ENCODE measurements at places on chromosomes 11 and 22. TPM values are rescaled to one million over a fixed set of nuclear protein-coding genes. Genes with fewer than 3 reads are reported as not detected.

DNA sequence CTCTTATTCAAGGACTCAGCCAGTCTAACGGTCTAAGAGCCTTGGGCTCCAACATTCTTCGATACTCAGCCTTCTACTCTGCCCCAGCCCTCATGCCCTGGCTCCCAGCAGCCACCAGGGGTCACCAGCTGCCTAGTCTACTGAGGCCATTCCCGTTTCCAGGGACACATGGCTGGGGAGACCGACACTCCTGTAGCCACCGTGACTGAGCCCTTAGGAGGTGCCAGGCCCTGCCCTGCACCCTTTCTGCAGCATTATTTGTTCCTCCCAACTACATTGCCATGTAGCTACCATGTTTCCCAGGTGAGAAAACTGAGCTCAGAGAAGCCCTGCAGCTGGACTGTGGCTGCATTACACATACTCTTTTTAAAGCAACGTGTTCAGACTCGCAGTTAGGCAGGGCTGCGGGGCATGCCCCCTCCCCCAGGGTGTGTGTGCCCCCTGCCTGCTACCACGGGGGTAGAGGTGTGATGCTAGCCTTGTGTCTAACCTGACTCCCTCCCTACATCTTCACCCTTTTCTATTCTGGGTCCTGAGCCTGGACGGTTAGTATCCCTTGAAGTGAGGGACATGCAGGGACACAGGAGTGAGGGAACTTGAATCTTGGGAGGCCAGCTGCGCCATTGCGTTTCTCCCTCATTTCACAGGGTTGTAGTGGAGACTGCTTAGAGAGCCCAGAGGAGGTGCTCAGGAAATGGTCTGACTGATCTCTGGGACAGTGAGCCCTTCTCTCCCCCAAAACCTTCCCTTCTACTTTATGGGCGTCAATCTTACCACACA, 17.5 kb downstream of the ATG16L2 start:
- H3K27ac ChIP-seq, result no peak overlapping the region
- H3K36me3 ChIP-seq, result no peaks in the 10 kb centered on the region
- peak; percentile 80 for DNase-seq
- no peak overlapping the region for H3K4me3 ChIP-seq
- no peaks in the 10 kb centered on the region for H3K27me3 ChIP-seq
- H3K4me1 ChIP-seq, result peaks cover 12% of the 10 kb centered on the region

DNA sequence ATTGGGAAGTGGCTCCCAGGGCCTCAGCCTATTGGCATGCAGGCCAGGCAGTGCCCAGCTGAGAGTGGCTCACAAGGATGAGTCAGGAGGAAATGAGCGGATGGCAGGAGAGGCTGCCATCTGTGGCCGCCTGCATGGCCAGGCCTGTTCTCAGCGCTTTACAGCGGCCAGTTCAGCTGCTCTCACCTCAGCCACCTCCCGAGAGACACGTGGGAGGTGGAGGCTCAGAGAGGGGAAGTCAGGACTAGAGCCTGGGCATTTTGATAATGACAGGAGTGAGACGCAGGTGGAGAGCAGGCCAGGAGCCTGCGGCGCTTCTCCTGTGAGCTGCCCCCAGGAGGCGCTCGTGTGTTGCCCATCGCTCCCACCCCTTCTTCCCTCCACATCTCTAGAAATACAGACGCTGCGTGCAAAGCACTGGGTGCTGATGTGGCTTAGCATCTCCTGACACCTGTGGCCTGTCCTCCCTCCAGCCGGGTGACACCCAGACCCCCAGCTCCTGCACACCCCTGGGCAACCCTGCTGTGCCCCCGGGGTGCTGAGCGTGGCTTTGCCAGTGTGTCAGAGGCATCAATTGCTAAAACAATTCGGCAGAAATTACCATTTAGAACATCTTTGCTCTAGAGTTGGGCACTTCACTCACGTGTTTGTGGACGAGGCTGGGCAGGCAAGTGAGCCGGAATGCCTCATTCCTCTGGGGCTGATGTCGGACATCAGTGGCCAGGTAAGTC, 21.4 kb upstream of the PANX2 start:
- no peak overlapping the region for H3K27ac ChIP-seq
- H3K4me1 ChIP-seq, result peaks cover 5% of the 10 kb centered on the region
- H3K4me3 ChIP-seq, result no peak overlapping the region

- peak; percentile 55 for DNase-seq
- peak overlapping the region; percentile 91 for H3K27ac ChIP-seq
- no peak overlapping the region for H3K4me3 ChIP-seq
These were observed 52.8 kb downstream of the MYH9 start for GRCh38 chr22:36334821-36335603.

- H3K4me1 ChIP-seq, result no peaks in the 10 kb centered on the region
- no peak for DNase-seq
- no peaks in the 10 kb centered on the region for H3K27me3 ChIP-seq
- H3K36me3 ChIP-seq, result no peaks in the 10 kb centered on the region
- no peak overlapping the region for H3K4me3 ChIP-seq
- H3K27ac ChIP-seq, result no peak overlapping the region
These were observed 244.3 kb upstream of the SORL1-AS1 start for GRCh38 chr11:121696931-121697670.

OR2AG2 gene
- 0.42 TPM for total RNA-seq

- H3K4me3 ChIP-seq, result no peak overlapping the region
- H3K36me3 ChIP-seq, result no peaks in the 10 kb centered on the region
- peaks cover 58% of the 10 kb centered on the region for H3K27me3 ChIP-seq
- no peak overlapping the region for H3K27ac ChIP-seq
- DNase-seq, result no peak
These were observed 26.8 kb upstream of the B3GAT1 start for GRCh38 chr11:134438542-134439537.

DNA sequence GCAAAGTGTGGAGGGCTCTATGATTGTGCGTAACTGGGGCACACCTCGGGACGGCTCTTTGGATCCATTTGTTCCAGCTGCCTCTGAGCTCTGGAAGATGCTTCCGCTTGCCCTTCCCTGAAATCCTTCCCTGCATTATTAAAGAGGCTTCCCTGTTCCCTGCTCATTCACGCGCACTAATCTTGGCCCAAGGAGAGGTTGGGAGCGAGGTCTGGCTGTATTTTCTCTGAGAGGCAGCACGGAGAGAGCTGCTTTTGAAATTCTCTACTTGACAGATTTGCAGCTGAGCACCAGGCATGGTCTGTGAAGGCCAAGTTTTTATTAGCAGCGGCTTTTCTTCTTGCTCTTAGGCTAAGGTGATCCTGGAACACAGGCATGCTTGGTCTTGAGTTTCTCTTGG, 94.8 kb upstream of the NTM start:
- DNase-seq, result no peak
- no peaks in the 10 kb centered on the region for H3K4me1 ChIP-seq
- no peak overlapping the region for H3K4me3 ChIP-seq
- H3K27ac ChIP-seq, result no peak overlapping the region

RPUSD4 gene
- 47.8 TPM for total RNA-seq

DNA sequence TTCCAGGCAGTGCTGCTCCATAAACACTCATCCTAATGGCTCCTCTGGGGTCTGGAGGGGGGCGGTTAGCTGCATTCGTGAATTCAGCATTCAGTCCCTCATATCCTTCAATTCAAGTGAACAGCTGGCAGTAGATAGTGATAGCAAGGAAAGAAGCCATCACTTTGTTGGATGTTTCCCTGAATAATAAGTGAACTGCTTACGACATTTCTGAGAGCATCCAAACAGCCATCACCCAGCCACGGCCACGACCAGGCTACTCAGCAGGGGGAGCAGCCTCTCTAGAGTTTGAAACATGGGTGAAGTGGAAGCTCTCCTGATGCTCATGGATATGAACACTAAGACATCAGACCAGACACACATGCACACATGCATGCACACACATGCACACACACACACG, 163.6 kb downstream of the NTM start:
- no peaks in the 10 kb centered on the region for H3K27me3 ChIP-seq
- H3K4me1 ChIP-seq, result no peaks in the 10 kb centered on the region

PTPRCAP gene
- total RNA-seq, result 1.5 TPM

- H3K4me3 ChIP-seq, result no peak overlapping the region
- no peak for DNase-seq
- H3K27ac ChIP-seq, result no peak overlapping the region
These were observed 7.5 kb downstream of the CRYBB1 start for GRCh38 chr22:26610072-26610958.

DNA sequence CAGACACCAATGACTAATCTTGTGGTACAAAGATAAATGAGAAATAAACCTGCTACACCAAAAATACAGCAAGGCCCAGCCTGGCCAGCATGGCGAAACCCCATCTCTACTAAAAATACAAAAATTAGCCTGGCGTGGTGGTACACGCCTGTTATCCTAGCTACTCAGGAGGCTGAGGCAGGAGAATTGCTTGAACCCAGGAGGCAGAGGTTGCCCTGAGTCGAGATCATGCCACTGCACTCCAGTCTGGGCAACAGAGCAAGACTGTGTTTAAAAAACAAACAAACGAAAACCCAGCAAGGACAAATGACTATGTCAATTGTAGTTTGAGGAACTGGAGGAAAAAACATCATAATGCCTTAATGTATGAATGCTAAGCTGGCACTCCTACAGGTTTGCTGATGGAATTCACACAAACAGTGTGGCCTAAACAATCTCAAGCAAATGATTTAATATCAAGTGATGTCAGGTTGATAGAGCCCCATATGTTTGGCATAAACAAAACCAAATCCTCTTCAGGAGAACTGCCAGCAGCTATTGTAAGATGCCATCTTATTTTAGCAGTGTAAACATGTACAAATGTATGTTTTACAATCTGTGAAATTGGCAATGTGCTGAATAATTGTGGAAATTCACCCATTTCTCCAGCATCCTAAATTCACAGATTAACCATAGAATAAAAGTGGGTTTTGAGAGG, 20.0 kb downstream of the MMP7 start:
- no peak for DNase-seq
- H3K27me3 ChIP-seq, result no peaks in the 10 kb centered on the region
- H3K4me3 ChIP-seq, result no peak overlapping the region
- H3K36me3 ChIP-seq, result no peaks in the 10 kb centered on the region

SYT9 gene
- not detected for total RNA-seq

DNA sequence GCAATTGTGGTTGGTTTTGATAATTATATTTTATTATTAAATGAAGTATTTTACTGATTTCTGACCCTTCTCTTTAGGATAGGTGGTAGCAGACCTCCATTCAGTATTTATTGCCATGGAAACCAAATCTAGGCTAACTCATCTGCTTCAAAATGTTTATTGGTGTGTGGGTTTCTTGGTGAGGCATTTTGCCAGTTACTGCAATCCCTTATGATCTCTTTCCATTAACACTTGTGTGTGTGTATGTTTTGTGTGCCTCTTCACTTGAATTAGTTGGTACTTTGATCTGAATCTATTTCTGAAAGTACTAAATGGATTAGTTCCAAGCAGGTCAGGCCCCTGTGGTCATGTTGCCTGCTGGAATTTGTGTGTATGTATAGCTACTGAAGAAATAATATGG, 184.4 kb upstream of the C11orf87 start:
- H3K27me3 ChIP-seq, result no peaks in the 10 kb centered on the region
- H3K36me3 ChIP-seq, result no peaks in the 10 kb centered on the region
- H3K27ac ChIP-seq, result no peak overlapping the region
- DNase-seq, result no peak

GRCh38 chr11:14148653-14149273, 186.2 kb downstream of the SPON1 start:
- H3K27ac ChIP-seq, result no peak overlapping the region
- H3K4me3 ChIP-seq, result no peak overlapping the region
- H3K36me3 ChIP-seq, result no peaks in the 10 kb centered on the region
- no peaks in the 10 kb centered on the region for H3K27me3 ChIP-seq
- no peak for DNase-seq

GRCh38 chr22:18906896-18907295, 776 bp downstream of the DGCR6 start:
- no peak overlapping the region for H3K27ac ChIP-seq
- H3K4me3 ChIP-seq, result no peak overlapping the region
- no peaks in the 10 kb centered on the region for H3K4me1 ChIP-seq
- no peaks in the 10 kb centered on the region for H3K36me3 ChIP-seq

GAL3ST3 gene
- not detected for total RNA-seq

JOSD1 gene
- 39.1 TPM for total RNA-seq

DNA sequence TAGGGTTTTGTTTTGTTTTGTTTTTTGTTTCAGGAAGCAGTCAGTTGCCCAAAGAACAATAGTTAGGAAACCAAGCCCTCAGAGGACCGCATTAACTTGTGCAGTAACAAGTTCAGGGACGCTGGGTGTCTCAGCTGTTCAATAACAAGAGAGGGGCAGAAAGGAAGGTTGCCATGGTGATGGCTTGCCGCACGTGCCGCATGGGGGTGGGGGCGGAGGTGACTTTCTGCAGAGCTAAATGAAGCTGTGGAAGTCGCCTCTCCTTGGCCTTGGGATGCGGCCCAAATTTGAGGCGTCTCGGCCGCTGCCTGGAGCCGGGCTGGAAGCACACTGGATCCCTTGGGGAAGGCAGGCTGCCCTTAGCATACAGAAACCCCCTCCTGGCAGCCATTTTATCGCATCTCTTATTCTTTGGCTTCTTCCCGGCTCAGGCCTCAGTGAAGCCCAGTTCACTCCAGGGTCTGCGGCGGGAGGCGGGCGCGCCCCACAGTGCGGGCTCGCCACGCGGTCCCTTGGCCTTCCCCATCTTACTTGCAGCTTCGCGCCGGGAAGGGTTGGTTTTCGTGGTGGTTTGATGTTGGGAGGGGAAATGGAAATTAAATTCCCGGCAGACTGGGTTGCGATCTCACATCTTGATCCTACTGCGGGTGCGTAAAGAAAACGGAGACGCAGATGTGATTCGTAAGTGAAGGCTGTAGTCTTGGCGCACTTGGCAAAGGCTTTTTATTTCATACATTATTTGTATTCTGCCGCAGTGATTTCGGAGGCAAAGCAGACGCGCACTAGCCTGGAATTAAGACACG, 94.3 kb downstream of the SLC17A6 start:
- peaks cover 4% of the 10 kb centered on the region for H3K4me1 ChIP-seq
- no peak overlapping the region for H3K27ac ChIP-seq
- H3K27me3 ChIP-seq, result no peaks in the 10 kb centered on the region
- H3K4me3 ChIP-seq, result no peak overlapping the region
- H3K36me3 ChIP-seq, result no peaks in the 10 kb centered on the region
- peak; percentile 2 for DNase-seq

DNA sequence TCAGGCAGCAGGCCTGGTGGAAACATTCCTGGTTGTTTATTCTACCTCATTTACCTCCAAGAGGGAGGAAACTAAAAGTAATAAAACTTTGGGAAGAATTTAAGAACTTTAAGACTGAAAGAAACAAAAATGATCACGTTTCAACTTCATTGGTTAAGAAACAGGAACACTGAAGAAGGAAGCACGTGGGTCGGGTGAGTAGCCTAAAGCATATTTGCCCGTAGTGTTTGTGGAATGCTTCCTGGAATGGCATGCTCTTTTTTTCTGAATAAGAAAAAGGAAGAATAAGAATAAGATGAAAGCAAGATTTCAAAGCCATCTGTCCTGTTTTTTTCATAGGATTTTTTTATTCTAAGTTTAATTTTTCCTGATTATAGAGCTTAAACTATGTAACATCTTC, 83.1 kb downstream of the WNT11 start:
- H3K36me3 ChIP-seq, result peaks cover 3% of the 10 kb centered on the region
- H3K4me3 ChIP-seq, result no peak overlapping the region
- no peaks in the 10 kb centered on the region for H3K4me1 ChIP-seq
